Fibroblast of skin of left quadriceps (primary cell): ENCODE measurements at places on chromosomes 2 and 18.

- DNase-seq, result no peak
Observed at GRCh38 chr18:40159141-40160017, 1795.7 kb upstream of the PIK3C3 start.

DNA sequence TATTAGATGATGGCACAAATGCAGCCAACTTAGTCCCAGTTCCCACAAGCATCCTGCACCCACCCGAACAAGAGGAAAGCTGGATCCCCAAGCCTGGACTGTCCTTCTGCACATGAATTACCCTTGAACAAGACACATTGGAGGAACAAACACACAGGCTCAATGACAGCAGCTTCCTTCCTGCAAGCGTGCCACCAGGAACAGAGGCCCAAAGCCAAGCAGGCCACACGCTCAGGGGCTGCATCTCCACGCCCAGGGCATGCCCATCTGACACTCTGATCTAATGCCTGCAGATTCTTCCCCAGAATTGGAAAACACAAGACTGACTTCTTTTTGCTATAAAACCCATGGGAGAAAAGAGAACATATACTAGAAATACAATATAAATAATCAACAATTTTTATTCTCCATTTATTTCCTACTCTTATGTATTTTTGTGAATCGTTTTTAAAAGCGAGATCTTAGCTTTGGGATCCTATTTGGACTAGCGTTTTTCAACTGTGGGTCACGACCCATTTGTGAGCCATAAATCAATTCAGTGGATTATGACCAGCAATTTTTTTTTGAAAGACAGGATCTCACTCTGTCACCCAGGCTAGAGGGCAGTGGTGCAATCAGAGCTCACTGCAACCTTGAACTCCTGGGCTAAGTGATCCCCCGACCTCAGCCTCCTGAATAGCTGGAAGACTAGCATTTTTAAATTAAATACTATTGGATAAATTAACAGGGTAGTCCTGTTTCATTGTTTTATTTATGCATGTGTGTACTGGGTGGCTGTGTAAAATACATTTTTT is 34.4 kb downstream of the PSTPIP2 start:
- no peak for DNase-seq

GRCh38 chr2:486371-486770 is 190.8 kb downstream of the TMEM18 start:
- no peak for DNase-seq

DNA sequence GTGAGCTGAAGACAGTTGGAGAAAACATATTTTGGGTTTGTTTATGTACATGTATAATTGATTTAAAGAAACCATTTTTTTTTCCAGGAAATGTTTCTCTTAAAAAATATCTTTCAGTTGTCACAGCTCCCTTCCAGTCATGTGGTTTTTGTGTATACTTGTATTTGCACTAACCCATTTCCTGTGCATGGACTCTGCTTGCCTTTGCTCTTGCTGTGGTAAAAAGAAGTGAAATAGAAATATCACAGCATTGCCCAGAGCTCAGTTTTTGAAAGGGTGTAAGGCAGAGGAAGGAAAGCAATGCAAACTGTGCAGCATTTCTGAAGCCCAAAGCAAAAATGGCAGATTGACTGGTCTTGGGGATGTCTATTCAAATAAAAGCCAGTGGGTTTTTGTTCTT is 10.4 kb upstream of the DOCK10 start:
- DNase-seq, result no peak

GRCh38 chr2:66729416-66730330 is 294.7 kb downstream of the MEIS1 start:
- DNase-seq, result no peak

GRCh38 chr2:113098041-113098440 is 29.4 kb upstream of the IL1RN start:
- no peak for DNase-seq
